ENCODE measurements at places on chromosomes 6 and 20. TPM values are rescaled to one million over a fixed set of nuclear protein-coding genes. Genes with fewer than 3 reads are reported as not detected.

Gene LCA5
- 8.2 TPM for total RNA-seq

Gene DCDC2
- total RNA-seq: 8.9 TPM

Gene MUC21
- total RNA-seq: not detected

Gene ISM1
- total RNA-seq: 13.0 TPM

Gene SHLD1
- 7.3 TPM for total RNA-seq

Gene TMEM74B
- total RNA-seq: 0.73 TPM

Gene MATN4
- 0.33 TPM for total RNA-seq

Gene PRELID3B
- total RNA-seq: 43.7 TPM

DNA sequence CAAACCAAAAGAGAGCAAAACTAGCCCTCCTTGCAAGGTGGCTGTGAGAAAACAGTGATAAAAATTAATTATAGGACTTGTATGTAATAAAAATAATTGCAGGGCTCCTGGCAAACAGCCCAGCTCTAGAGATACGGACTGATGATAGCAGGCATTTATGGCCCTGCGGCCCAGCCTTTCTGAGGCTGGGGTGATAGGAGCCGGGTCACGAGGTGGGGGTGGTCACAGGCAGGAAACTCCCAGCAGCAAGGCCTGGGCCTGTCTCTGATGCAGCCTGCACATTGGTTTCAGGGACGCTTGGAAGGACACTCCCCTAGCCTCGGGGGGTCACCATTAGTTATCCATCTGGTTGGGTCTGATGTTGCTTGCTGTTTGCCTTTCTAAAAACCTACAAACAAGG lies 18.7 kb upstream of the TTPAL start:
- DNase-seq: no peak

DNA sequence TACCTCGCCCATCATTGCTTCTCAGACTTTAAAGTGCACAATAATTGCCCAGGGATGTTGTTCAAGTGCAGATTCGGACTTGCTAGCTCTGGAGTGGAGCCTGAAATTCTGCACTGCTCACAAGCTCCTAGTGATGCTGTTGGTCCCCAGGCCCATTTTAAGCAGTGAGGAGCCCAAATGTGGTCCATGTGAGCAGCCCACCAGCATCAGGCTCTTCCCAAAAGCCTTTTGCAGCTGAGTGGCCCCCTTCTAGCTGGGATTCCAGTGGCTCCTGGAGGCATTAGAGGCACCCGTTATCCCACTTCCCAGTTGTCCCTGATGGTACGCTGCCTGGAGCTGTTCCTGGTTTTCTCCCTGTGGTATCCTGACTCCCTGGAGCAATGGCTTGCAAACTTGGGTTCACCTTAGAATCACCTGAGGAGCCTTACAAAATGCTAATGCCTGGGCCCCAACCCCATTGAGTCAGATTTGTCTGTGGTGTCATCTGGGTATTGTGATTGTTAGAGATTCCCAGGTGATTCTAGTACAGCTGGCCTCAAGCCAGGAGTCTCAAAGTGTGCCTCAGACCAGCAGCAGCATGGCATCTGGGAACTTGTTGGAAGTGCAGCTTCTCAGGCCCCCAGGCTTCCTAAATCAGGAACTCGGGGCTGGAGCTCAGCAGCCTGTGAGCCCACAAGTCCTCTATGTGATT lies 186.9 kb upstream of the SLC24A3 start:
- DNase-seq: no peak

DNA sequence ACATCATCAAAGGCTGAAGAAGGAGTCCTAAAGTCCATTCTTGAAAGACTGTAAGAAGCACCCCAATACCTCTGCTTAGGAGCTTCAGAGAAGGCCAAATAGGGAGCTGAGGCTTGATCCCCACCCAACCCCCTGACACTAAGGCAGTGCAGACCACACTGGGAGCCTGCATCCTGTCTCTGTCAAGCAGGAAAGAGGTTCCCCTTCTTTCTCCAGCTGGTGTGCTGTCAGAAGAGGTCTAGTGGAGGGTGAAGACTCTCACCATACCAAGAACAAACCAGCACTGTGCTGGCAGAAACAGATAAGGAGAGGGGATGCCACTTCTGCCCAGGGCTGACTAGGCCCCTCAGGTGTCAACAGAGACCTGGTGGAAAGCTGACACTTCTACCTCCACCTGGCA lies 19.9 kb downstream of the GZF1 start:
- DNase-seq: no peak

DNA sequence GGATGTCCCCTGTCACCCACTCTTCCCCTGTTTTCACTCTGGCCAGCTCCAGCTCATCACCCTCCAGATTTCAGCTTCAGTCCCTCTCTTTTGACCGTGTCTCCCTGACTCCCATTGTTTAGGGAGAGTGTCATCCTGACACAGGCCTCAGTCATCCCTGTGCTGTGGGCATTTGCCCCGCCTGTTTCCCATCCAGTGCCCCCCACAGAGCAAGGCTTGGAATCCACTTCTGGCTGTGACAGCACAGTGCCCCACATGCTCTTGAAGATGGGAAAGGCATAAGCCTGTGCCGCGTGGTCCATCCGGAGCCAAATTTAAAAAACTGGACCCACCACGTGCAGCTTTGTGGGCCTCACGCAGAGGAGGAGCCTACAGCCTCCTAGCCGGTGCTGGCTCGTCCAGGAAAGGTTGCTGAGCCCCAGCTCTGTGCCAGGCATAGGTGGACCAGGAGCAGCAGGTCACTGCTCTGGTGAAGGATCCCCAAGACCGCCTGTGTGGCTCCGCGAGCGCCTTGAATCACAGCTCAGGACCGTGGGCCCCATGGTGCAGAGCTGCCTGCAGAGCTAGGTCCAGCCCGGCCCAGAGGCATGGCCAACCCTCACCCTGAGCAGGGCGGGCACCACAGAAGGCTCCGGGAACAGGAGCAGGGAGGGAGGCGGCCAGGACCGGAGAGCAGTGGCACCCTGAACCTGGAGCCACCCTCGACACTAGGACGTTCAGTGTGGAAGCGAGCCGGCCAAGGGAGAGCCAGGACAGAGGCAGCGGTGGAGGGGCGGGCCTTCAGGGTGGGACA lies 172.8 kb downstream of the CDH4 start:
- no peak for DNase-seq

DNA sequence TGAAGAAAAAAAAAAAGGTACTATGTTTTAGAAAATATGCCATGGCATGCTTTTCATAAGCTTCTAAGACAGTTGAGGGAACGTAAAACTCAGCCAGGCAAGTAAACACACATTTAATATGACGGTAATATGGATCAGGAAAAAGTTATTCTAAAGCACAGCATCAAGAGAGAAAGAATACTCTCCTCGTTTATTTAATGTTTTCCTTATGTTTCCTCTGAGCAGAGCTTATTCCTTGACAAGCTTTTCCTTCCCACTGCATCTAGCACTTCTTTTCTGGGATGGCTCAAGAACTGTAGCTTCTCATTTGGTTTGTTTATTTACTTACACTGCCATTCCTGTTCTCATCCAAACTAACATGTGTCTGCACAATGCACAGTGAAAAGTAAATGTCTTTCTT lies 2.7 kb upstream of the RSPO3 start:
- no peak for DNase-seq

DNA sequence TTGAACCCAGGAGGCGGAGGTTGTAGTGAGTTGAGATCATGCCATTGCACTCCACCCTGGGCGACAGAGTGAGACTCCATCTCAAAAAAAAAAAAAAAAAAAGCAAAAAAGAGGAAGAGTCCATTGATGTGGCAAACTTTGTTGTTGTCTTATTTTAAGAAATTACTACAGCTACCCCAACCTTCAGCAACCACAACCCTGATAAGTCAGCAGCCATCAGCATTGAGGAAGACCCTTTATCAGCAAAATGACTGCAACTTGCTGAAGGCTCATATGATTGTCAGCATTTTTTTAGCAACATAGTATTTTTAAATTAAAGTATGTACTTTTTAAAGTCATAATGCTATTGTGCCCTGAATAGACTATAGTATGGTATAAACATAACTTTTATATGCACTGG lies 48.8 kb downstream of the ZFP64 start:
- DNase-seq: no peak

DNA sequence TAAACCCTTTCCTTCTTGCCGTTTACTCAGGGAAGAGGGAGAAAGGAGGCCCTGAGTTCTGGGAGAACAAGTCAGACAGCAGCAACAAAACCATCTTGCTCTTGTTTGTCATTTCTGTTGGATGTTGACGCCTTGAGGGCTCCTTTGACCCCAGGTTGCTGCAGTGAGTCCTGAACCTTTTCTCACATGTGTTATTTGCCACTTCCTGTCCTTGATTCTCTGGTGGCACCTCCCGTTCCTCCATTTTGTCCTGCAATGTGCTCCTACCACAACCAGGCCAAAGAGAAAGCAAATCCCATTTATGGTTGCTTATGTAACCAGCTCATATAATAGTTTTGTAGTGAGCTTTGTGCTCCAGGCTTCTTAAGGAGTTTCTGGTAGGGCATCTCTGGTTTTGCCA lies 66.6 kb upstream of the ADGRF4 start:
- DNase-seq: no peak

GRCh38 chr6:150267686-150268561 lies 100.9 kb upstream of the IYD start:
- no peak for DNase-seq

GRCh38 chr20:23059846-23060245 lies 10.4 kb upstream of the THBD start:
- no peak for DNase-seq

DNA sequence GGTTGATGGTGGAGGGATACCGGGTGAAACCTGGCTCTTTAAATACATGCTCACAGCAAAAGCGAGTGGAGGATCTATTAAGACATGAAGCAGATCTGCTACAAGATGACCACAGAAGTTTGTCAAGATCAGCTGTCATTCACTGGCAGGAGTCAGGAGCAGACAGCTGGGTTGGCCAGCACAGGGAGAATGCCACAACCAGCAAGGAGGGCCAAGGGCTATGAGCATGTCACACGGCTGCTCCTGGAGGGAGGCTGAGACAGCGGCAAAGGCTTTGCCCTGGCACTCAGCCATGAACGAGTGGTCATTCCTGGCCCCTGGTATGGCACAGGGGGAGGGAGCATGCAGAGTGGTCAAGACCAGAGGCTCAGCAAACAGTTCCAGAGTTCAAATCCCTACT lies 77.6 kb downstream of the POPDC3 start:
- no peak for DNase-seq

- no peak for DNase-seq
These were observed 41.4 kb upstream of the PKIB start for GRCh38 chr6:122568797-122569221.

DNA sequence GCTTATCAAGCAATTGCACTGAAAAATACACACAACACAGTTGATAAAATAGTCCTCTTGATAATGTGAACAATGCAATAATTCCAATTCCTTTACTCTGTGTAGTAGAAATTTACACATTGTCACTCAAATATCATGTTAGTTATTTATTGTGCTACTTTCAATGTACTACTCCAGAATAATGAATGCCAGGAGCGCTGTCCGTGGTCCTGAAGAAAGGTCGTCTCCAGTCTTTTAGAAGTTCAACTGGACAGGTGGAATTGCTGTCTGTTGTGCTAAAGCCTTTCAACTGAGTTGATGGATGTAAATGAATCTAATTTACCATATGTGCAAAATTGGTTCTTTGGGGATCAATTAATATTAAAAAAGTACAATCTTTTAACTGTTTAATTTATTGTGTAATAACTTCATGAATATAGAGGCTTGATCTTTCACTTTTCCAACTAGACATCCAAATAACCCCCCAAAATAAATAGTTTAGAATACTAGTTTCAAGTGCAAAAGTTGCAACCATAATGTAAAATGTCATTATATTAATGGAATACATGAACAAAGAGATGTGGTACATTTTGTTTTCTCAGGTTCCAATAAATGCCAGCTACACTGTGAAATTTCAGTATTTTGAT lies 3.2 kb downstream of the GRIK2 start:
- no peak for DNase-seq

- DNase-seq: no peak
These were observed 52.2 kb upstream of the CCDC167 start for GRCh38 chr6:37551867-37552266.

GRCh38 chr20:62824476-62825332 lies 7.9 kb downstream of the COL9A3 start:
- DNase-seq: peak; percentile 64

GRCh38 chr6:145813285-145814034 lies 1.1 kb downstream of the FBXO30 start:
- DNase-seq: no peak

GRCh38 chr6:117264692-117265409 lies 507 bp upstream of the VGLL2 start:
- no peak for DNase-seq

DNA sequence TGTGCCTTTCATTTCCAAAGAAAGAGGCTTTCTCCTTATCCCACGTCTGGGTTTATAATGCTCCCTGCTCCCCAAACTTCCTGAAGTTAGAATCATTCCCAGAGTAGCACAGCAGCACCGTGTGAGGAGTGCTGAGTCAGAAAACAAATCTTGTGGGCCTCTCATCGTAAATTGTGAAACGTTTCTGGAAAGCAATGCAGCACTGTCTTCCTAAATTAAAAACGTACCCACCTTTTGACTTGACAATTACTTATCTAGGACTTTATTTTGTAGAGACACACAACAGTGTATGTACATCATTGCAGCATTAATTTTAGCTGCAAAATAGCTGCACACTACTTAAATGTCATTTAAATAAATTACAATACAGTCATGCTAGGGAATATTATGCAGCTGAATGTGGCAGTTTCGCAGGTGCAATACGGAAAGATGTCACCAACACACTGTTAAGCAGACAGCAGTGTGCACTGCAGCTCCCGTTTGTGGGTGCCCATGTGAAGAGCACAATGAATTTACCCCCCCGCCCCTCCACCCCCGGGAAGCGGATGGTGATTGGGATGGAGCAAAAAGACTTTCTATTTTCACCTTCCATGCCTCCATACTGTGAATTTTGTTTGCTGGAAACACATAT lies 30.8 kb downstream of the RRBP1 start:
- no peak for DNase-seq

GRCh38 chr20:38023181-38024001 lies 9.9 kb downstream of the TTI1 start:
- DNase-seq: no peak

GRCh38 chr6:7184502-7184901 lies 76.7 kb downstream of the RREB1 start:
- no peak for DNase-seq

GRCh38 chr6:16898640-16899396 lies 137.6 kb upstream of the ATXN1 start:
- DNase-seq: no peak

DNA sequence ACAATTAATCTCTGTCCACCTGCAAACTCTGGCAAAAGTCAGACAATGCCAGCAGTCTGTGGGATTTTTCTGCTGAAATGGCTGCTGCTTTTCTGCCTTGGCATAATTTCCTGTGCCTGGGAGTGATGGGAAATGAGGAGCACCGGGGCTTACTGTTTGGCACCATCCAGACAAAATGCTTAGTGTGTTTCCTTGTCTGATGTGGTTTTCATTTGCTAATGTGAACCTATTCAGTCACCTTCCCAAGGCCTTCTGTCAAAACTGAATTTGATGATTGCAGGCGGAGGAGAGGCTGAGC lies 56.4 kb downstream of the CDH4 start:
- DNase-seq: no peak

GRCh38 chr20:16107172-16107870 lies 465.9 kb downstream of the KIF16B start:
- DNase-seq: no peak

DNA sequence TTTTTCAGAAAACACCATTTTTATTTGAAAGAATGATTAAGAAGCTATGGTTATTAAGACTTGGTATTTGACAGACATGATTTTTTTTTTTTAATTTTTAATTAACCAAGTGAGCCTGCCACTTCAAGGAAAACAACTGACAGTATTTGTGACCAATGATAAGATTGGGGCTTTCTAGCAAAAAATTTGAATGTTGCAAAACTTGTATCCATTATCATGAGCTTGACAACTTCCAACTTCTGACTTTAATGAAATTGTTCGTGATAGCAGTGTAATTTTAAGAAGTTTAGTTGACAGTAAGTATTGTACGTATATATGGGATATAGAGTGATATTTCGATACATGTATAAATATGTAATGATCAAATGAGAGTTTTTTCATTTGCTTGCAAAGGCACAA lies 21.6 kb upstream of the POM121L2 start:
- no peak for DNase-seq
